ENCODE measurements at places on chromosomes 7 and 10.

- no peak for DNase-seq
Observed at GRCh38 chr10:127462643-127463295, 86.3 kb upstream of the NPS start.

GRCh38 chr10:5659702-5660528, 6.5 kb downstream of the ASB13 start:
- no peak for DNase-seq

DNA sequence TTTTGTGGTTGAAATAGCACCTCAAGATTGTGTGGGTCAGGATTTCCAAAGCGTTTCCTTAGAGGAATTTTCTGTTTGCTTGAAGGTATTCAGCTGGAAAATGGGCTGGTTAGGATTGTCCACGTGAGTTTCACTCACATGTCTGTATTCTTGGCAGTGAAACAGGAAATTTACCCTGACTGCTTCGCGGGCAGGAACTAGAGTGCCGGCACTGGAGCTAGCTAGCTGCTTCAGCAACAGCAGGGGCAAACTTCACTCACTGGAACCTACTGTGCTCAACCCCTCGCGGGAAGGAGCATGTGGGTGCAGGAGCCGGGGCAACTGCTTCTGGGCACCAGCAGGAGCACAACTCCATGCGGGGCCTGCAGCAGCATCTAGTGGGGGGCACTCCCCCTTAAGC, 38.0 kb upstream of the RTKN2 start:
- peak; percentile 4 for DNase-seq

- no peak for DNase-seq
Observed at GRCh38 chr7:55019691-55020465, 1.1 kb downstream of the EGFR start.

DNA sequence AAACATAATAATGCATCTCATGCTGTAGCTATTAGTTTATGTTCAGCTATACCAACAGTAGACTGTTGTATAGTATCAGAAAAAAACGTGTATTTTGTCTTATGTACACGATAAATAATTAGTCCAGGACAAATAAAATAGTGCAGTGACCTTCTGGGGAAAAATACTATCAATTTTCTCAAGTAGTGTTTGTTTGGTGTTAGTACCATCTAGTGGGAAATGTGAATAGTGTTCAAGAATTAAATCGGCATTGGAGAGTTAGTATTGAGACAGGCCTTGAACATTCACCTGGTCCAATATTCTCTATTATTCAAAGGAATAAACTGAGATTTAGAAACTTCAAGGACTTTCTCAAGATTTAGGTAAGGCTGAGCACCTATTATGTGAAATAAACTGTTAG, 21.7 kb upstream of the OR2A5 start:
- DNase-seq = no peak

DNA sequence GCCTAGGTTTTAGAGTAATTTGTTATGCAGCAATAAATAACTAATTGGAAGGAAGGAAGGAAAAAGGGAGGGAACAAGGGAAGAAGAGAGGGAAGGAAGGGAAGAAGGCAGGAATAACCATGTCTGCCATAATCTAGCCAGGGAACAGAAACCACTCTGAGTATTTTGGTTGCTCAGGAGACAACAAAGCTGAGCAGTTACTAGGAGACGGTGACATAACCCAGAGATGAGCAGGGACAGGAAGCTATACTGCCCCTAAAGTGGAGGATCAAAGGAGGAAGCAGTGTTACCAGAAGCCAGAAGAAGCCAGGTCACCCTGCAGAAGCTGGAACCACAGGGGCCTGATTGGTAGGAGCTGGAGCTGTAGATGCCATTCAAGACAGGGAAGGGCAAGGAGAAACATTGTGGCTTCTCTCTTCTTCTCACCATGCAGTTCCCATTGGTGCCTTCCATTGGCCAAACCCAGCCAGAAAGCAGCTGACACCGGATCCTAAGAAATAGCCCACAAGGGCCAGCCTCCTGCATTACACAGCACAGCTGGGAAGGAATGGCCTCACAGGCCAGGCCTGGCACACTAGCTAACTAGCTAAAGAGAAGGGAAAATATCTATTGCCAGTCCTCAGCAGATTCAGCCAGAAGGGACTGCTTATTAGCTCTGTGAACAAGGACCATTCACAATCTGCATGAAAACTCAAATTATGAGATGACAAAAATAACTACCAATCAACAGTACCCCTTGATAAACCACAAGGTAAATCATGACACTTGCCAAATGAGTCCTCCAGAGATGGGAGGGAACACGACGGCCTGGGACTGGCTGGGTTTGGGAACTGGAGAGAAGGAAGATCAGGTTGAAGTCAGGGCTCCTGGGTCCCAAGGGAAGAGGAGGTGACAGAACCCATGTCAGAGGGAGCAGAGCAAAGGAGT, 184.5 kb upstream of the NFE2L3 start:
- DNase-seq = no peak

DNA sequence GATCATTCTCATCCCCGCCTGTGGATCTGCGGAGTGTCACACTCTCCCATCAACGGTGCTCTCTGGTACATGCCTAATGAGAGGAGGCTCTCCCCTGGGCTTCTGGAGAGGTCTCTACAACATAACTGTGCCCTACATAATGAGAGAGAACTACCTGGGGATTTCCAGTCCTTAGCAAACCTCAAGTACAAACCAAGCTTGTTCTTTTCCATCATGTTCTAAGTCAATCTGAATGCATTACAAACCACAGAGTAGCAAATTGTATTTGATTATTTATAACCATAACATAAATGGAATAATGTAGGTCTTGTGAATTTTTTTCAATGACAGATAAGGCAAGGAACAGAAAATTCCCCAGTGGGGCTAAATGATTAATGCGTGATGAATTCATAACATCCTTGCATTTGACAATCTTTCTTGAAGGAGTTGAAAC, 412.4 kb upstream of the NRP1 start:
- no peak for DNase-seq

GRCh38 chr10:14306190-14306589, 24.5 kb downstream of the FRMD4A start:
- no peak for DNase-seq

GRCh38 chr7:8965177-8965576, 531.8 kb downstream of the NXPH1 start:
- no peak for DNase-seq

DNA sequence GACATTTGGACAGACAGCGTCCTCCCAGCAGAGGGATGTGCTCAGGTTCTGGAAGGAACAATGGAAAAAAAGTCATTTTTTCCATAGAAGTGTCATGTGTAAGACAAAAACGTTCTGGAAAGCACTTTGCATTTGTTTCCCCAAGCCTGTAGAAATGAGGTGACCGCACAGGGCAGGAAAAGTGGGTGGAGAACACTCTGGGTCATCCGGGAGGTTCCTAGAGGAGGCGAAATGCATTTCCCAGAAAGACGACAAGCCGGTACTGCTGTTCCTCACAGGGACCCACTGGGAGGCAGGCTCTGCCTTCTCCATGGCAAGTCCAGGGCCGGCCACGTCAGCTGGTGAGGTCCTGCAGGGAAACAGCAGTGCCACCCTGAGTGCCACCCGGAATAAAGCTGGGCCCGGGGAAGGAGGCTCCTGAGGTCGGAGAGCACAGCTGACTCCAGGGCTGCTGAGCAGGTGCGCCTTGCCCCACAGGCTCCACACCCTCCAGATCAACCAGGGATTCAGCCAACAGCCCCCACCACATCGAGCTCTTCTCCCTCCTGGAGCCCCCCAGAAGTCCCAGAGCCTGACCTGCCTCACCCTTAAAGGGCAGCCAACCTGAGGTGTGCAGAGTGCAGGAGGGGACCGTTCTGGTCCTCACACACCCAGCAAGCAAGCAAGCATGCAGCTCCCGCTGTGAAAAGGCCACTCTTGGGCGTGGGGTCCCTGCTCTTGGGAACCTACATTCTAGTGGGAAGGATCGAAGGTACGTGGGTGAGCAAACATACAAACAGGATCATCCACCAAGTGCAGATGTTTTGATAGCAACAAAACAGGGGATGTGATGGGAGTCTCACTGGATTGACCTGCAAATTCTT, 28.8 kb upstream of the INPP5A start:
- no peak for DNase-seq

DNA sequence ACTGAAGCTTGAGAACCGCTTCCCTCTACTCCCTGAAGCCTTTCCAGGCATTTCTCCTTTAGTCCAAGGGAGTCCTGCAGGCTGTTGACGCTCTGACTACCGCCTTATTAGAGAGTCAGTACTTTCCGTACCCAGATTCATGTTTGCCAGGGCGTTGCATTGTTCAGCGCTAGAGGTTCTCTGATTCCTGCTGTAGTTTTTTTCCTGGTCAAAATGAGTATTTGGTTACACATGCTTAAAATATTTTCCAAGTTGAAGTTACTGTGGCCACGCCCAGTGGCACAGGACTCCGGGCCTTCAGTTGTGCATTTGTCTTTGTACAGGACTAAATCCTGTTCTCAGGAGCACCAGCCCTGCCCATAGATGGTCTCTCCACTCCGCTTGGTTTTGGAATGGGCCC, 7.9 kb downstream of the MTURN start:
- no peak for DNase-seq

GRCh38 chr7:27677912-27678612, 15.4 kb upstream of the HIBADH start:
- no peak for DNase-seq

DNA sequence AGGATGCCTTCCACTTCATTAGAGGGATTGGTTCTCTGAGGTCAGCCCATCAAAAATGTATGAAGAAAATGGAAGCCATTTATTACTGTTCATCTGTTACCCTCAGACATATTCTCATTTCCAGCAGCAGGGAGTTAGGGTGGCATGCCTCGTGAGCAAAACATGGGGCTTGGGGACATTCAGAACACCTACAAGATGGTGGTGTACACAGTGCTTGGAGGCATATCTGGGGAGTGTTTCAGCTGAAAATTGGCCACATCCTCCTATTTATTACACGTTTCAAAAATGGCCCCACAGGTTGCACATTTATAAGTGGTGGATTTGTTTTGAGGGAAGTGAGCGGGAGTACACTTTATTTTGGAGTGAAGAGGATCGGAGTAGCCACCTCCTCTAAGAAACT, 93.4 kb downstream of the SPAG6 start:
- DNase-seq = no peak

DNA sequence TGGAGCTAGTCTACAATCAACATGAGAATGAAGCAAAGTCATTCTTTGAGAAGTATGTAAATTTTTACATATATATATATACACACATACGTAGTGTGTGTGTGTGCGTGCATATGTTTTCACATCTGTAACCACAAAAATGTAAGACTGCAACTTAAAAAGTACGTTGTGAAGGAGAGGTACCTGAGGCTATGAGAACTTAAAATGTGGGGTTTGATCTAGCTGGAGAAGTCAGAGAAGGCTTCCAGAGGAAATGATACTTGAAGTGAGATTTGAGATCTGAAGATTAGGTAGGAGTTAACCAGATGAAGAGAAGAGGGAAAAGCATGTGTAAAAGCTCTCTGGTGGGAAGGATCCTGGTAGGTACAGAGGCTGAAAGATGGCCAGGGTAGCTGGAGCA, 5.8 kb downstream of the TAF5 start:
- no peak for DNase-seq

- DNase-seq = no peak
Observed at GRCh38 chr7:142250705-142251104, 7.2 kb downstream of the PRSS58 start.

DNA sequence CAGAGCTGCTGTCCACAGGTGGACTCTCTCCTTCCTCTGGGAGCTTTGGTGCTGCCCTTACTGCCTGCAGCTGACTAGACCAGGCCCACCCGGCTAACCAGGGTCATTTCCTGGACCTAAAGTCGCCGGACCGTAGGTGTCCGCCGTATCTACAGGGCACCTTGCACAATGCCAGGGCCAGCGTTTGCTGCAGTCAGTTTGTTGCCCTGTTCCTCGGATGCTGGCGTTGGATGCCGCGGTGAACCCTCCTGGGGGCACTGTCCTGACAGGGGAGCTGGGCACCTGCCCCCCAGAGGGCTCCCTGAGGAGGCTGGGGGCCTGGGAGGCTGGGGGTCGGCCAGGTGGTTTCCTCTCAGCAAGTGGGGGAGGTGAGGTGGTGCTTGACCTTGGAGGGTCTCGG, 96.6 kb downstream of the UNCX start:
- no peak for DNase-seq

DNA sequence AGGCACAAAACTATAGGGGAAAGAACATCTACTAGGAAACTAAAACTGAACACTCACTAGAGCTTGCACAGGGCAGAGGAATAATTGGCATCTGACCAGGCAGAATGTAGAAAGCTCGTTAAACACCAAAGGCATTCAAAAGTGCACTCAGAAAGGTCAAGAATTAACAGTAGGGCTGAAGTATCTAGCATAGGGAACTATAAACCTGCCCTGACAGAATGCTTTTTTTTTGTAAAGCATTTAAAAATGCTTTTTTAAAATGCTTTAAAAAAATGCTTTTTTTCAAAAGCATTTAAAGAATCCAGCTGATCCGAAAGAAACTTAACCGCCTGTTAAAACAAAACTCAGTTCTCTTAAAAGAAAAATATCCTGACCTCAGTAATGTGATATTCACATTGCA, 74.6 kb upstream of the EGFR start:
- DNase-seq = no peak

GRCh38 chr7:105118612-105119600, 104.9 kb downstream of the KMT2E start:
- DNase-seq = no peak

DNA sequence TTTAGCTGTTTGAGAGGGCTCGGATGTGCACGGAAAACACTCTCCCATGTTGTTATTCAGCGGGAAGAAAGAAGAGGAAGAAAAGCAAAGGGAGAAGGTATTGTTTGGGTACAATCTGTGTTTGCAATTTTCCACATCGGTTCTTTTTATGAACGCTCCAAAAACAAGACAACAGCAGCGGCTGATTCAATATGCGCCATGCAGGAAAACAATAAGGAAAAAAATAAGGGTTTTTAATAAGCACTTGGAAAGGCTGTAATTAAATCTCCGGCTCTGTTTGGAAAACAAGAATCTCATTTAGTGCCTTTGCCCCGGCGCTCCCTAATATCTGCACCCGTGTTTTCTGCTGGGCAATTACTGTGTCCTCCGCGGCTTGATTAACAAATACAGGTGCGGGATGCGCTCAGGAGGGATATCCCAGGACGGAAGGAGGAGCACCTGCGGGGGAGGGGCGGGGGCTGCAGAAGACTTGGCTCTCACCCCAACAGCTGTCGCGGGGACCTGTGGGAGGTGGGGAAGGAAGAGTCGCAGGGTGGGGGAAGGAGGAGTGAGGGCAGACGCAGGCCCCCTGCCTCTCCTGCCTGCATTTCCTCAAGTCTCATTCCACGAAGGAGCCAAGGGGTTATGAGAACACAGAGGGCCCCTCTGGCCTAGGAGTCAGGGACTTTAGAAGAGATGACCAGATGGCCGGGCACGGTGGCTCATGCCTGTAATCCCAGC, 181.5 kb upstream of the PODXL start:
- no peak for DNase-seq

DNA sequence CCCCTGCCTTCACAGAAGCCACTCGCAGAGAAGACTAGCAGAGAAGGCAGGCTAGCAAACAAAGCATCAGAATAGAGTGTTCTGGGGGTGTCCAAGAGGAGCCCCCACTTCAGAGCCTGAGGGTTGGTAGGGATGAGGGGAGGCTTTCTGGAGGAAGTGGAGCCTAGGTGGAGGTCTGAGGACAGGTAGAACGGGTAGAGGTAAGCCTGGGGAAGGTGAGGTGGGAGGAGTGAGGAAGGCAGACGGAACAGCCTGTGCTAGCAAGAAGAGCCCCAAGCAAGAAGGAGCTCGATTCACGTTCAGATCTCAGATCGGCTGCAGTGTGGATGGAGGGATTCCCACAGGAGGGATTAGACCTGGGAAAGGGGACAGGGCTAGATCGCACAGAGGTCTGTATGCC, 66.0 kb upstream of the DUSP5 start:
- DNase-seq = no peak

All from stimulated activated CD4-positive, alpha-beta T cell treated with anti-CD3 and anti-CD28 coated beads, Interleukin-1b, Interleukin-23, amount 100 ng/mL, for 4 hours (primary cell).